ENCODE measurements at places on chromosomes 12 and 14.

GRCh38 chr12:51341251-51342007 lies 5.0 kb downstream of the CELA1 start:
- DNase-seq, result no peak

- DNase-seq, result no peak
Measured at GRCh38 chr12:109617491-109617890, 43.9 kb downstream of the MVK start.

DNA sequence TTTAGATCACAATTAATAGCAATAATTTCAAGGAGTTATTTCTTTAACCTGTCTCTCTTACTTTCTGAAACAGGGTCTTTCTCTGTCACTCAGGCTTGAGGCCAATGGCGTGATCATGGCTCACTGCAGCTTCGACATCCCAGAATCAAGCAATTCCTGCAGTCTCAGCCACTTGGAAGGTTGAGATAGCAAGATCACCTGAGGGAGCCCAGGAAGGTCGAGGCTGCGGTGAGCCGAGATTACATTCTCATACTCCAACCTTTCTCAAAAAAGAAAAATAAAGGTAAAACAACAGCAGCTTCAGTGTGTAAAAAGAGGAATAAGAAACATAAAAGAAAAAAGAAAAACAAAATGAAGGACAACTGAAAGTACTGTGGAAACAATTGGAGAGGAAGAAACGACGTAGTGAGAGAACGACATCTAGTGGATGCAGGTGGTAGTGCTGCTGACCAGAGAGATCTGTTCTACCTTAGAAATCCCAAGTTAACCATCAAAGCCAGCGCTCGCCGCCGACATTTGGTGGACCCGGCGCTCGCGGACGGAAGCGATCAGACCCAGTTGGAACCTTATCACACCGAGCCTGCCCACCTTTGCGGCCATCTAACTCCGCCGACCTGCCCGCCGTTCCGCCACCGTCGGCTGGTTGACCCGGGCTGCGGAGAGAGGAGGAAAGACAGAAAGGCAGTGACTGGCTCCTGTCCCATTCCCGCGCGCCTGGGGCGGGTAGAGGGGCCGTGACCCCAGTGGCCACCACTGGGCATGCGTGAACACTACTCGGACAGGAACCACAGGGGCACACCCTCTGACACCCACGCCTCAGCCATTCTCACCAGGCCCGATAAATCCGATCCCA lies 196.1 kb downstream of the ALG10 start:
- DNase-seq, result no peak

DNA sequence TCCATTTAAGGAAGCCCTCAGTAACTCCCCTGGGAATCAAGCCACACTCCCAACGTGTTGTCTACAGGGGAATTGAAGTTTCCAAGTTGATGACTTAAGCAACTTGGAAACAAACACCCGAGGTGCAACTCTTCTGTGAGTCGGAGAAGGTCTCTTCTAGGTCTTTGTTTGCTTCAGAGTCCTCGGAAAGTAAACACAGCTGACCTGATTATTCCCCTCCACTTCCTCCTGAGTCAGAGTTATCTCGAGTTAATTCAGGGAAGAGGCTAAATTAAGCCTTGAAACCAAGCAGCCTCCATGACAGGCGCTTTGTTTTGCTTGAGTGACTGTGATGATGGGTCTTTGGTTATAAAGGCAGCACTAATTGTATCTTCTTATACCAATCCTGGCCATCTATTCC lies 41.8 kb downstream of the TUNAR start:
- no peak for DNase-seq

- DNase-seq, result no peak
Measured at GRCh38 chr12:128052331-128052730, 214.6 kb upstream of the TMEM132C start.

- no peak for DNase-seq
Measured at GRCh38 chr14:101849125-101849524, 87.6 kb downstream of the PPP2R5C start.

- no peak for DNase-seq
Measured at GRCh38 chr12:49524660-49525324, 14.0 kb upstream of the KCNH3 start.

GRCh38 chr12:99670635-99671034 lies 23.1 kb downstream of the GARIN6 start:
- DNase-seq, result peak; percentile 5

- no peak for DNase-seq
Measured at GRCh38 chr12:78194448-78194847, 363.8 kb downstream of the NAV3 start.
